ENCODE measurements at places on chromosomes 1 and 21. TPM values are rescaled to one million over a fixed set of nuclear protein-coding genes. Genes with fewer than 3 reads are reported as not detected.

Gene PLCH2
- total RNA-seq, result 26.3 TPM

Gene TMPRSS3
- total RNA-seq, result 57.1 TPM

Gene GREM2
- total RNA-seq, result not detected

Gene UBE2J2
- 63.5 TPM for total RNA-seq

Gene RGS7
- total RNA-seq, result not detected

Gene STXBP3
- 45.0 TPM for total RNA-seq

Gene PTPN14
- 13.5 TPM for total RNA-seq

Gene GNG4
- total RNA-seq, result 13.9 TPM

Gene LCE2C
- not detected for total RNA-seq

Gene SEMA4A
- 80.3 TPM for total RNA-seq

Gene FCRL5
- total RNA-seq, result 0.09 TPM

Gene CYP4X1
- not detected for total RNA-seq
